ENCODE measurements at places on chromosomes 13 and 19.

GRCh38 chr13:48221686-48222187 is 11.3 kb upstream of the ITM2B start:
- no peak for DNase-seq

DNA sequence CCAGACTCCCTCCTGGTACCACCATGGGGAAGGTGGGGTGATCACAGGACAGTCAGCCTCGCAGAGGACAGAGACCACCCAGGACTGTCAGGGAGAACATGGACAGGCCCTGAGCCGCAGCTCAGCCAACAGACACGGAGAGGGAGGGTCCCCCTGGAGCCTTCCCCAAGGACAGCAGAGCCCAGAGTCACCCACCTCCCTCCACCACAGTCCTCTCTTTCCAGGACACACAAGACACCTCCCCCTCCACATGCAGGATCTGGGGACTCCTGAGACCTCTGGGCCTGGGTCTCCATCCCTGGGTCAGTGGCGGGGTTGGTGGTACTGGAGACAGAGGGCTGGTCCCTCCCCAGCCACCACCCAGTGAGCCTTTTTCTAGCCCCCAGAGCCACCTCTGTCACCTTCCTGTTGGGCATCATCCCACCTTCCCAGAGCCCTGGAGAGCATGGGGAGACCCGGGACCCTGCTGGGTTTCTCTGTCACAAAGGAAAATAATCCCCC is 505 bp upstream of the CEACAM5 start:
- DNase-seq: no peak

DNA sequence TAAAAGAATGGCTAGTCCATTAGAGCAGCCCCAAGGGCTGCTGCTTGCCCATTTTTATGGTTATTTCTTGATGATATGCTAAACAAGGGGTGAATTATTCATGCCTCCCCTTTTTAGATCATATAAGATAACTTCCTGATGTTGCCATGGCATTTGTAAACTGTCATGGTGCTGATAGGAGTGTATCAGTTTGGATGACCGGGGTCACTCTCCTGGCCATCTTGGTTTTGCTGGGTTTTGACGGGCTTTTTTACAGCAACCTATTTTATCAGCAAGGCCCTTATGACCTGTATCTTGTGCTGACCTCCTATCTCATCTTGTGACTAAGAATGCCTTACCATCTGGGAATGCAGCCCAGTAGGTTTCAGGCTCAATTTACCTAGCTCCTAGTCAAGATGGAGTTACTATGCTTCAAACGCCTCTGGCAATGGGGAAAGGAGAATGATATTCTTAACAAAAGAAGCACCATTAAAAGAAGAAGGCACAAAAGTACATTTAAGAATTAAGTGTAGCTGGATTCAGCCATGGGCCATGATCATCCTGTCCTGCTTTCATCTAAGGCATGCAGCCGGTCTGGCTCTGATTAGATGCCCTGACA is 1156.0 kb downstream of the PCDH9 start:
- DNase-seq: no peak

DNA sequence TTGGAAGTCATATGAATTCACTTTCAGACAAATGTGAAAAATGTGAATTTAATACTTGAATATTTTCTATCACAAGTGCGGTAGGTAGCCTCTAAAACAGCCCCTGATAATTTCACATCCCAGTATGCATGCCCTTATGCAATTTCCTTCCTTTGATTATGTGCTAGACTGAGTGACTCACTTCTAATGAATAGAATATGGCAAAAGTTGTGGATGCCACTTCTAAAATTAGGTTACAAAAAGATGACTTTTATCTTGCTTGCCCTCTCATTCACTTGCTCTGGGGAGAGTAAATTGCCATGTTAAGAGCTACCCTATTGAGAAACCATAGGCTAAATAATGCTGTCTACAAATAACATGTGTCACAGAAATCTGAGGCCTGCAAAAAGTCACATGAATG is 402.5 kb upstream of the PCDH9 start:
- DNase-seq: no peak

GRCh38 chr13:98275681-98276171 is 98.7 kb upstream of the RNF113B start:
- no peak for DNase-seq

GRCh38 chr19:45527731-45528130 is 20.5 kb downstream of the VASP start:
- DNase-seq: no peak

GRCh38 chr19:28526038-28526437 is 686.9 kb downstream of the UQCRFS1 start:
- DNase-seq: no peak

DNA sequence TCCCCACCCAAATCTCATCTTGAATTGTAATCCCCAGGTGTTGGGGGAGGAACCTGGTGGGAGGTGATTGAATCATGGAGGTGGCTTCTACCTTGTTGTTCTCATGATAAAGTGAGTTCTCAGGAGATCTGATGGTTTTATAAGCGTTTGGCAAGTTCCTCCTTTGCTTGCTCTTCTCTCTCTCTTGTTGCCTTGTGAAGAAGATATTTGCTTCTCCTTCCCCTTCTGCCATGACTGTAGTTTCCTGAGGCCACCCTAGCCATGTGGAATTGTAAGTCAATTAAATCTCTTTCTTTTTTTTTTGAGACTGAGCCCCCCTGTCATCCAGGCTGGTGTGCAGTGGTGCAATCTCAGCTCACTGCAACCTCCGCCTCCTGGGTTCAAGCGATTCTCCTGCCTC is 34.4 kb downstream of the VSTM1 start:
- no peak for DNase-seq

DNA sequence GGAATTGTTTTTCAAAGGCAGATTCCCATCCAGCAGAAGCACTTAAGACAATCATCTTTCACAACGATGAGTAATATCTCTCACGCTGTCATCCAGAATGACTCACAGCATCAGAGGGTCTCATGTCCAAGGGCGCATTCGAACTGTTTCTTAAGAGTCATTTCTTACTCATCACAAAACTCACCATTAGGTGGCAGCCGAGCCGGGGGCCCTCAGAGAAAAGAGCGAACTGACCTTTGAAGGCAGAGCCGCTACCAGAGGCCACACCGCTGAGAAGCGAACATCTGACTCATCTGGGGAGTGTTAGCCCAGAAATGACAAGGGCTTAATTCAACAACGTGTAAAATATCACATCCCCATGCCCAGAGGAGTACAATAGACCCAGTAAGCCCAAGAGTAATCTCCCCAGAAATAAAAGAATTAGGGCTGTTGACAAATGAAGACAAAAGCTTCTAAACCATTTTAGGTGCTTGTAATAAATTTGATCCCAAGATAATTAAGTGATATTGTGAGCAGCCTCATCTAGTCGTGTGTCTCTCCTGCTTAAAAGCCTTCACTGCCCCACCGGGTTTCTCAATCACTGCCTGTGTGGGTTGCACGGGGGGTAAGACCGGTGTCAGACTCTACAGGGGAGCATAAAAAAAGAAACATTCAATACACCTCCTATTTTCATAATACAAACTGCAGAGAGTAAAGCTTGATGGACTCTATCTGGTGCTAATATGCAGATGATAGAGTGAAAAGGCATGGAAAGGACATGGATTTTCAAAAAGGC is 96.2 kb downstream of the CYSLTR2 start:
- DNase-seq: peak; percentile 88

GRCh38 chr19:18599485-18599884 is 7.1 kb downstream of the CRLF1 start:
- no peak for DNase-seq

GRCh38 chr13:71939186-71939585 is 72.2 kb upstream of the DACH1 start:
- DNase-seq: no peak

- no peak for DNase-seq
Observed at GRCh38 chr19:48350856-48351255, 12.9 kb downstream of the TMEM143 start.

DNA sequence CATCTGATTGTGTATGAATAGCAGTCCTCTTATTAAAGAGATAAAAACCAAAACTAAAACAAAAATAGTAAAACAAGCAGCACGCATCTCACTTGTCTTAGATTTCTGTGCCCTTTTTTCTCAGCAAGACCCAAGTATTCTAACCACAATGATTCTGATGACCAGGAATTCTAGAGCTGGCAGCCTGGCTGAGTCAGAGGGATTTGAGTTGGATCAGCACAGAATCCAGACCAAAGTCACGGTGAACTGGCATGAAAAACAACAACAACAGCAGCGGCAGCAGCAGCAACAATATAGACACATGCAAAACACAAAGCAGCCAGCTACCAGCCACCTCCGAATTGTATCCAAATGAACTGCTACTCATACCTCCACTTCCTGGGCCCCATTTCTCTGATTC is 360.5 kb downstream of the KCNRG start:
- DNase-seq: no peak

DNA sequence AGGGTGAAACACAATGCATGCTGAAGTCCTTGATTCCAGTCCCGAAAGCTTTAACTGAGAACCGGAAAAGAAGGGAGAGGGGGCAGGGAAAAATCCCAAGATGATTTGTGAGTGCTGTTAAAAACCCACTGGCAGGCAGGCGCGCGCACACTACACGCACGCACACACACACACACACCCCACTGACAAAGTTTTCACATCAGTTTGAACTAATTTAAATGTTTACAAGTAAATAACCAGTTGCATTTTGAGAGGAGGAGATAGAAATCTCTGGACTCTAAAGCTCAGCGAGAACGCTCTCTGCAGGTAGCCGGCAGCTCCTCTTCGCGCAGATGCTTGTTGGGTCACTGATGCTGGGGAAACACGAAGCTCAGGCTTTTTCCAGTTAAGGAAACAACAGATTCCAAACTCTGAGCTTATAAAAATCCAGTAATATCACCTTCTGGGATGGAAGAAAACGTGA is 818 bp upstream of the SLITRK1 start:
- no peak for DNase-seq

Data from fibroblast of skin of left quadriceps (primary cell).